ENCODE measurements at places on chromosomes 7 and 10.

DNA sequence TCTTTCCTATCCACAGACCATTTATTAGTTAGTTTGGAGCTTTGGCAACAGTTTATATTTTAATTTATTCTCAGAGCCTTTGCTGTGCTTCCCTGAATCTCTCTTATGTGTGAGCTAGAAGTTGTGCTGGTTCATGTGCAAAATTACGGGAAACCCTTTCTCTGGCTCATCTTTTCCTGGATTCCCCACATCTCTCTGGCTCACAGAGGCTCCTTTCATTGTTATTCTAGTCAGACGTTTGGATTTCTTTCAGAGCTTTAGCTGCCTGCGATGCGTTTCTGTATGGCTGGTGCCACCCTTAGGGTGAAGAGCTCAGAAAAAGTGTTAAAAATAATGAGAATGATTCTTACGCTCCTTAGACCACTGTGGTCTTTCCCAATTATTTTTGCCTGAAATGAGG lies 53.3 kb downstream of the TPST1 start:
- DNase-seq, result no peak

DNA sequence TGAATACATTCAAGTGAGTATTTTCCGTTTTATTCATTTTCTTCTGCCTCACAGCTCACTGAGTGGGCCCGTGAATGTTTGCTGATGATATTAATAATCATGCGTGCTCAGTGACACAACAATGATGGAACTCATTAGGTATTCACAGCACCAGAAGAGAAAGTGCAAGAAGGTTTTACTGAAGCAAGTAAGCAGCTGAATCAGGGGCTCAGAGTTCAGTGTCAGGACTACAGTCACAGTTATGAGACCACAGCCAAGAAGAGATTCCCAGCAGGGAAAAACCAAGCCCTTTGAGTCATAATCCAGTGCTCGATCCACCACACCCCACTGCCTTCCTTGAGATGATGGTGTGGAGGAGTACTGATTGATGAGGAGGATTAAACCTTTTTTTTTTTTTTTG lies 247.4 kb downstream of the KIAA1217 start:
- no peak for DNase-seq

DNA sequence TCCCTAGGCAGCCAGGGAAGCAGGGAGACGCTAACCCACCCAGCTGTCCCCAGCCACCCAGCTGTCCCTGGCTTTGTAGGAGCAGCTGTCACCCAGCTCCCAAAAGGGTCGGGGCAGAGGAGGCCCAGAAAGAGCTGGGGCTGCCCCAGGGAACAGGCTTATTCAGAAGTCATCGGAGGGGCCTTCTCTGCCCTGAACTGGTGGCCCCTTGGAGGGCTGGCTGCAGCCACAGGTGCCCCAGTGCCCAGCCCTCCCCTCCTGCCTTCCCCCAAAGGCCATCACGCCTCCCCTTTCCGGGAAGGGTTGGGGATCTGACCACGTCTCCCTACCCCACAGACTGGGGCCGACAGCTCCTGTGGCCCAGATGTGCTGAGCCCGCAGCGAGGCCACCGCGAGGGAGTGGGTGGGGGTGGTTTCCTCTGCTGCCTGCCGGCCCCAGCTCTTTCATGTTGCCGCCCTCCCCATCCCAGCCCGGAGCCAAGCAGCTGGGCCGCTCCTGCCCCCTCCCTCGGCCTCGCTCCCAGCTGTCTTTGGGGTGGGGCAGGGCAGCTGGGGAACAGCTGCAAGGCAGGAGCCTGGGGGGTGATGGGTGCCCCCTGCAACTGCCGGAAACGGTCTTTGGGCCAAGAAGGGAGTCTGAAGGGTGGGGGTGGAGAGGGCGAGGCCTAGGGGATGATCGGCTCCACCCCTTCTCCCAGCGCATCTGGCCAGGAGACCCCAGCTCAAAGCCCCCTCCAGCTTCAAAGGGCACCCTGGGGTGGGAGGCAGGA lies 16.8 kb downstream of the TRIM8 start:
- no peak for DNase-seq

GRCh38 chr7:112995059-112995824 lies 91.4 kb downstream of the GPR85 start:
- DNase-seq, result no peak

GRCh38 chr10:118495499-118495898 lies 99.9 kb downstream of the PRLHR start:
- no peak for DNase-seq

DNA sequence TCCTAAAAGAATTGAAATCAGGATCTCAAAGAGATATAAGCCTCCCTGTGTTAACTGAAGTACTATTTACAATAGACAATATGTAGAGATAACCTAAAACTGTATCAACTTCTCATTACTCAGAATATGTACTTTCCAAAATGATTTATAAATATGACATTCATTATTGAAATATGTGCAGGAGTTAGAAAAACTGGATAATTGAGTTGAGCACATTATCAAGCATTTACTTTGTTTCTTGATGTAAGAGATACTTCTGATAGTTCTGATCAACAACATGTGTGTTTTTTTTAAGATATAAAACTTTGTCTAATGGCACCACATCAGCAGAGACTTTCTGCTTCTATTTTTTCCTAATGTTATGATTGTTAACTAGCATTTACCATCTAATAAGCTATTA lies 38.2 kb downstream of the HYAL4 start:
- DNase-seq, result no peak

DNA sequence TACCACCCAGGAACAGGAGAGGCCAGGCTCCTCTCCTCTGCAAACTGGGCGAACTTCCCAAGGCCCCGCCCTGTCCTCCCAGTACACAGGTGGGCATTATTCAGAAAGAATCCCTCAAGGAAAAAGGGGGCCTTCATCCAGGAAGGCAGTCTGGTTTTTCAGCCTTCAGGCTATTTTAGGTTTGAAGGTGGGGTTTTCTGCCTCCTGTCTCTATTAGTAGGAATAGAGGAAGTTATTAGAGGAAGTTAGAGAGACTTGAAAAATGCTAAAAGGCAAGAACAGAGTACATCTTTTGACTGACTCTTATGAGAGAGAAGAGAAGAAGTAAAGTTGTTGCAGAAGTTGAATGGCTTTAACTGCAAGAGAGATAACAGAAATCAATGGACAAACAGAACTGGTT lies 250.9 kb upstream of the SORCS1 start:
- DNase-seq, result no peak

Data from stimulated activated CD4-positive, alpha-beta T cell treated with anti-CD3 and anti-CD28 coated beads, Interleukin-1b, Interleukin-23, amount 100 ng/mL, for 1 hour (primary cell).